NCI-H1694 (cell line): ENCODE measurements at places on chromosomes 5 and 9.

DNA sequence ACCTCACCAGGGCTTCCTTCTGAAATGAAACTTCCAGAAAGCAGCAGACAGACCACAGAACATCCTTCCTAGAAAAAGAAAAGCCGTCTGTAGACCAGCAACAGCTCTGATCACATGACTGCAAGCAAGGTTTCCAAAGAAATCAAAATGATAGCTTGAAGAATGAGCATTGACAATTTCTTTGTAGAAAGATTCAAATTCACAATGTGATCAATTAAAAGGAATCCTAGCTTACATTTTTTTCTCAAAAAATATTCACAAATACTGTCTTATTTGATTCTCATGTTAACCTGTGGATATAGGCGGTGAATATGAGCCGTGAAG lies 144.9 kb downstream of the MTX3 start:
- no peak for DNase-seq

GRCh38 chr9:38747067-38747466 lies 27.1 kb upstream of the FAM240B start:
- no peak for DNase-seq

GRCh38 chr5:123545506-123545905 lies 33.5 kb downstream of the CSNK1G3 start:
- DNase-seq = no peak

DNA sequence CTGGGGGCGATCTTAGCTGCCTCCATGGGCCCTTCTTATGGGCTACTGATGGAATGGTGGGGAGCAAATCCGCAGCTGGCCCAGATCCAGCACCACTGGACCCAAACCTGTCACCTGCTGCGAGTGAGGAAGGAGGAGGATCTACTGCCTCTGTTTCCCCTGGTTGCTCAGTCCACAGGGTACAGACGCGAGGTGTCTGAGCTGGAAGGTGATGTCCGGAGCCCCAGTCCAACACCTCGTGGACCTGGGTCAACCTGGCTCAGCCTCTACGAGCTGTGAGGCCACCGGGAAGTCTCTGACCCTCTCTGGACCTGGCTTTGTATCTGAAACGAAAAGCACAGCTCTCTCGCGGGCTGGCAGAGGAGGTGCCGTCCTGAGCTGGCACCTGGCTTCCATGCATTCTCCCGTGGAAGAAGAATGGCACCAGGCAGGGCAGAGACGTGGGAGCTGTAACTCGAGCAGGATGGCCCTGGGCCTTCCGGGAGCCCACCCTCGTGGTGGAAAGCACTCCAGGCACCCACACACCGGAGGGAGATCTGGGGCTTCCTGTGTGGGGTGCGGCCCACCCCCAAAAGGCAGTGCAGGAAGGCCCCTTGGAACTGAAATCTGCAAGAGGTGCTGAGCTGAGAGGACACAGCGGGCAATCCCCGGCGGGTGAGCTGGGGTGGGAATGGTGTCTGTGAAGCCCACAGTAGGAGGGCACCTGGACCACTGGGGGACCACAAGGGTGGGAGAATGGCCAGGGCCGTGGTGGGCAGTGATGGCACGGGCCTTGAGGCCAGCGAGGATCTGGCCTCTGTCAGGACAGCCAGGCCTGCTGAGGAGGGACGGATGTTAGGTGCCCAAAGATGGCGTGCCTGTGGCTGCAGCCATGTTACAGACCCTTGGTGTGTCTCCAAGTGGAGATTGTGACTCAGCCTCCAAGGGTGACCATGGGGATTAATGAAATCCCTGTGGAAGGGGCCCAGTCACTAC lies 133.4 kb downstream of the OLFM1 start:
- DNase-seq = no peak

DNA sequence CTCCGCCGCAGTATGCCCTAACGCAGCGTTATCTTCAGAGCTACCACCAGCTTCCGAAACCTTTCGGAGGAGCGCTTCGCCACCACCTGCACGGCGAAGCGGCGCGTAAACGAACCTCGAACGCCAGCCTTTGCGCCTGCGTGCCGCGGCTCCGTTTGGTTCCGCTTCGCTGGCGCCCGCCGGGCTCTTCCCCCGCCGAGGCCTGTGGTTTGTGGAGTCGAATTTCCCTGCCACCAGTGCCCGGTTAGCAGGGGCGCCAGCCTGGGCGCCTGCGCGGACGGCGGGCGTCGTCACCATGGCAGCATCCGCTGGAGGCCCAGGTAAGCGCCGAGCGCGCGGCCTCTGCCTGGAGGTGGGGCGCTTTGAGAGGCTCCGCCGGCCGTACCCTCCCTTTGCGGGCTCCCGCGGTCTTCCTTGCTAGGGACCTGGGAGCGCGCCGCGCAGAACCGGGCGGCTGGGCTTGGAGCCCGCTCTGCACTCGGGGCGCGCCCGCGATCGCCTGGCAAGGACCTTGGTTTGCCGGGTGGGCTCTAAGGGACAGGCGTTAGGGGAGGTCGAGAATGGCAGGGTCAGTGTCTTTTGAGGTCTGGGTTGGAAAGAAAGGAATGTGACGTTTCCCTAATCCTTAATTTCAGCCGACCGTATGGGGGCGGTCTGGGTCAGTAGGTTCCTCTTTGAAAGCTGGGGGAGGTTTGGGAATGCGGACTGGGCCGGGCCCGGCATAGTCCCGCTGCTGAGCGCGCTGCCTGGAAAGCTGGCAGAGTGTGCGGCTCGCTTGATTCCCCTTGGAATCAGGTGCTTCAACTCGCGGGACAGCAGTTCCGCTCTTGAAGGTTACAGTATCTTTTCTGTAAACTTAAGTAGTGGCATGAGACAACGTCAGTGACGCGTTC lies at the start of gene FAM151B:
TSS of gene FAM151B (plus strand) at position 272 of the 893 bp plus-strand sequence. CDS start at position 296, 24 bp downstream.
- peak; percentile 88 for DNase-seq
